NCI-H69 (cell line): ENCODE measurements at places on chromosomes 3 and 15.
A peak's percentile ranks its signal among the peaks of the same experiment; 100 is the strongest.

DNA sequence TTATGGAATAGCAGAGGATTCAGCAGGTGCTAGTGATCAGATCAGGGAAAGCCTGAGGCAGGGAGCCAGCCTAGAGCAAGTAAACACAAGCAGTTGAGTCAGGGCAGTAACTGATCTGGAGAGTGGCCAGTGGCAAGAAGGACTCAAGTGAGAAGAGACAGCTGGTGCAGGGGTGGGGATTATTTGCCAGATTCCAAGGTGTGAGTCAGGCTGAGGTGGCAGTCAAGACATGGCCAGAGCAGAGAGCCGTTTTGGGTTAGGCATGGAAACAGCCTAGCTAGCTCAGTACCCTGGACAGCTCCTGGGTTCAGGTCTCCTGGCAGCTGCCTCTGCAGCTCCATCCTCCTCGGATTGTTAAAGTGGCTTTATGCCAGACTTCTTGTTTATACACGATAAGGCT, 281.9 kb upstream of the ONECUT1 start:
- DNase-seq = peak; percentile 58

DNA sequence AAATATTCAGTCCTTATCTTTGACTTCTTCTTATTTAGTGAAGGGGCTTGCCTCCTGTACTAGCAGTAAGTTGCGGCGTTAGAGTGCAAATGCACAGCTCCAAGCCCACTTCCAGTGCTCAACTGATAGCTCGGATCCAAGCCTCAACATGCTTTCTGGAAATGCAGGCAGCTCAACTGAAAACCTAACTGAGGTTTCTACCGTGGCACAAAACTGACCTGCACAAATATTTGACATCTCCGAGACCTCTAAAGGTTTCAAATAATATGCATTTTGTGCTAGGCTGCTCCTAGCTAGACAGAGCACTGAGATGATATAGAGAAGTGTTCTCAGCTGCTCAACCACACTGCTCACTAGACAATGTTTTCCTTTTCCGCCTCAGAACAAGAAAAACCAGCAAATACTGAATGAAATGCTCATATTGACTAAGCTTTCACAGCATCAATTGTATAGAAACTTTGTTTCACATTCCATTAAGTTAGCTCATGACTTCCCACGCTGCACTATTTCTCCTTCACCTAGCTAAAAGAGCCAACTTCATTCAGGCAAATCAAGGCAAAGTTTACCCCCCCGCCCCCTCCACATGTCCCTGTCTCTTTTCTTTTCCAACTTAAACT, 822 bp downstream of the ZNF385D start:
- no peak for DNase-seq

DNA sequence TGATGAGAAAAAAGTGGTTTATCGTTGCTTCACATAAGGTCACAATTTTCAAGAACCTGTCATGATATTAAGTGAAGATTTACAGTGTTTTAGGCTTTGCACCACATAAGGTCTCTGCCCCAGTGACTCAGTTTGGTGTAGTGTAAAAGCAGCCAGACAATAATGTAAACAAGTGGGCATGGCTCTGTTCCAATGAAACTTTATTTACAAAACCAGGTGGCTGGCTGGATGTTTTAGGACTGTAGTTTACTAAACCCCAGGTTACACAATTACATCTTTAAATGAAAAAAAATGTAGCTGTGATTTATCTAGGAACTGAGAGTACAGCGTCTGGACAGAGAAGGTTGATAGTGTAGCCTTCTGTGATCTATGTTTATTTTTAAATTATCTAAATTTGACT, 9.7 kb upstream of the FBXL22 start:
- DNase-seq = peak; percentile 61

- DNase-seq = no peak
These were observed 151.9 kb downstream of the FAM43A start for GRCh38 chr3:194837457-194838127.

DNA sequence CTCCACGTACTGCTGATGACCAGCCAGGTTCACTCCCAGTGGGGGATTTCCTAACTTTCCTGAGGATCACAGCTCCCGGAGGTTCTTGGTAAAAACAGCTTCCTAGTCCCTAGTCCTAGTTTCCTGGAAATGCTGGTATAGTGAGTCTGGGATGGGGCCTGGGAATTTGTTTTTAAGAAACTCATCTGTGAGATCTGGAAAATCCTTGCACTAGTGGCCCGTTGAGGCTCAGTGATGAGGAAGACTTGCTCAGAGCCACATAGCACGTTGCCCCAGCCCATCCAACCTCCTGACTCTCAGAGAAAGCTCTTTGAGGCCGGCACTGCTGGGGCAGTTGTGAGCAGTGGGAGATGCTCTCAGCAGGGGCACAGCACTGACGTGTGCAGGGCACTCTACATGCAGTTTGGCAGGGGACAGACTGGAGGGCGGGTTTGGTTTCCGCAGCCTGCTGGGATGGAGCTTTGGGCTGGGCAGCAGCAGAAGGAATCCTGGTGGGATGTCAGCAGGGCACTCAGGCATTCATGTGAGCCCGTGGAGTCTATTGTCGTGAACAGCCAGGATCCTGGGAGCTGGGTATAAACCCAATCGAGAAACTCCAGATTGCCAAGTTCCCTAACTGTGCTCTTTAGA, 31.6 kb downstream of the SAXO2 start:
- peak; percentile 88 for DNase-seq

DNA sequence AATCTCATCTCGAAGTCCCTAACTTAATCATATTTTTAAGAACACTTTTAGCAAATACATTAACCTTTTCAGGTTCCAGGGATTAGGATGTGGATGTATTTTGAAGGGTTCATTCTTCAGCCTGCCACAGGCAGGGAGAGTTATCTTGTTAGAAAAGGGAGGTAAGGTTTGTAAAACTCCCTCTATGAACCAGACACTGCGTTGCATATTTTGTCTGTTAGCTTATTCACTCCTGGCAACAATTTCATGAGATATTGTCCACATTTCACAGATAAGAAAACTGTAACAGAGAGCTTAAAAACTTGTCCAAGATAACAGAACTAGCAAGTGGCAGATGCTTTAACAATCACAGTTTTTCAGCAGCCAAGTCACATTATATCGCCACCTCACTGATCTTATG, 155.4 kb downstream of the DIPK2A start:
- peak; percentile 8 for DNase-seq

DNA sequence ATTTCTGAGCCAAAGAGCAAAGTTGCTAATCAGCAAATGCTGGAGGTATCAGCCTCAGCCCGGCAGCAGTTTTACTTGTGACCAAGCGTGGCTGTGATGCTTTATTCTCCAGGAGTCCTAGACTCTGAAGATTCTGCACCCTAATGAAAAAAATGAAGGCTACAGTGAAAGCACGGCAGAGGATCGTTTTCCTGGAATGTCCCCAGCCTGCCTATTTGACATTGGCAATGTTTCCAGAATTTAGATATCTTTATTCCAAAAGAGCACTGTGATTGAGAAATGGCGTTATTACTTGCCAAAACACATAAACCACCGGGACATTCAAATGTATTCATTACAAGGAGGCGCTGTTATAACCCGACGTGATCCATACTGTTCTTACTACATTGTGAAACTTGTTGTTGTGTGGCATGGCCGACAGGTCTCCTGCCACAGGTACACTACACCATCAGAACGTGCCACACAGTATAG, 263.8 kb downstream of the SLCO3A1 start:
- no peak for DNase-seq

GRCh38 chr3:52831500-52832301, 1.2 kb upstream of the ITIH4 start:
- DNase-seq = peak; percentile 87

DNA sequence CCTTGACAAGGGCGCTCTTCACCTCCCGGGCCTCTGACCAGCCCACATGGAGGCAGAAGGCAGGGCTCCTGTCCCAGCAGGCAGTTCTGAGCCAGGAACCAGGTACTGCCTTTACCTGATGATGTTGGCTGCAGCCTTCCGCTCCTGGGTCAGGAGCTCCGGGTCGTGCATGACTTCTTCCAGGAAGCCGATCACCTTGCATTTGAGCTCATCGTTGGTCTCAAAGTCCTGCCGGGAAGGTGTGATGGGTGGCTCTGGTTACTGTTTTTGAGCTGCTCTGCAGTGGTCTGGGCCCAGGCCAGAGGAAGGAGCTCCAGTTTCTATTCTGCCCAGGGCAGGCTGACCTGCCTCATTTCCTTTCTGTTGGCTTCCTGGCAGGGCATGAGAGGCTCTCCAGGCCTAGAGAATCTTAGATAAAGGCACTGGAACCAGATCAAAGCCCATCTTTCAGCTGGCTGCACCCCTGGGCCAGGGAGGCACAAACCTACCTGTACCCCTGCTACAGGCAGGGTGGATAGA, 53.2 kb upstream of the CTSH start:
- DNase-seq = no peak

DNA sequence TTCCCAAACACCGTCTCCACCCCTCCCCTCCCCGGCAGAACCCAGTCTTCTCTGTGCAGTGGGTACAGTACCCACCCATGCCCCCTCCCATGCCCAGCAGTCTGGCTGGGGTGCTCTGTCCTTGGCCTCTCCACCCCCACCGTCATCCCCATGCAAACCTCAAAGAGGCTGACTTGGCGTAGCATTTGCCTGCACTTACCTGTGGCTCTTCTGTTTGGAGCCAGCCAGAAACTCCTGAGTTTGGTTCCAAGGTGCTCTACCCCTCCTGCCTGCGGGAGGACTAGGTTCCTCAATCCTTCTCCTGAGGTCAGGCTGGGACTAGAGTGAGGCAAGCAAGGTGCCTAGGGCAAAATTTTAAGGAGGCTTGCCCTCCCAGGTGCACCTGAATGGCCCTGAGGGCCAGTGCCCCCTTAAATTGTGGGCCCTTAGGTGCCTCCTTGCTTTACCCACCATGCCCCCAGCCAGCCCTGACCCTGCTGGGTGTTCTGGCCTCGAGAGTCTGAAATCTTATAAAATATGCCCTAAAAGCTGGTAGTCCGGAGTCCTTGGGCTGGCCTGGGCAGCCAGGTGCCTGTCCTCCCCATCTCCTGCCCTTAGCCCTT, 47.1 kb upstream of the C15orf39 start:
- no peak for DNase-seq

DNA sequence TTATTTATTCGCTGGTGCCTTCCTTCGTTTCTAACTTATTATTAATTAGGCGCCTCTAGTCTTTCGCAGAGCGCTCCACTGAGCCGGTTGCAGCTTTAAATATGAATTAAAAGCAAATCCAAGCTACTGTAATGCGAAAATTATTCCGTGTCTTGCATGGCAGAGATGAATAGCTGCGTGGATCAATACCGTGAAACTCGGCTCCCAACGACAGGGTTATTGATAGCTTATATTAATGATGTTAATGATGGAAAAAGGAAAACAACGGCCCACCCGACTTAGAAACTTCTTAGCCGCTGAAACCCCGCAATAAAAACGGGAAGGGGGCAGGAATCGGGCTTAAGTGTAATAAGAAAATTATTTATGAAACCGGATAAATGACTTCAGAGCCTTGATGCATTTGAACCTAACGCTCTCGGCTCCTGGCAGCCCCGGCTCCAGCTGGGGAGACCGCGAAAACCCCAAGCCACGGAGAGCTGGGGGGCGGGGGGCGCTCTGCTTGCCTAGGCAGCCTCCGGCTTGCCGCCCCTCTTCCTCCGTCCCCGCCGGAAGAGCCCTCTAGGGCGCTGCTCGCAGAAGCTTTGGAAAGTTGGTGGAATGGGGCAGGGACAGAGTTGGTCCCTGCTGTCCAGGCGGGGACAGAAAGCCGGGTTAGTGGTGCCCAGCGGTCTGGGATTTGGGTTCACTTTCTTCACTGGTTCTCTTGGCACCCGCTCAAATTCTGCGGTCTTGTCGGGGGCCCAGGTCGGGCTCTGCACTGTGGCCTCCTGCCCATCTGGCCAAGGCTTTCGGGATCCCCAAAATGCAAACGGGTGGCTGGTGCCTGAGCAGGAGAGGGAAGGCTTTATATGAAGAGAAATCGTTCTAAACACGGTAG, 7.7 kb upstream of the ONECUT1 start:
- no peak for DNase-seq

- peak; percentile 32 for DNase-seq
These were observed 3.5 kb upstream of the LINGO1 start for GRCh38 chr15:77636209-77636608.

GRCh38 chr3:59128685-59129084, 78.9 kb upstream of the CFAP20DC start:
- DNase-seq = peak; percentile 78

DNA sequence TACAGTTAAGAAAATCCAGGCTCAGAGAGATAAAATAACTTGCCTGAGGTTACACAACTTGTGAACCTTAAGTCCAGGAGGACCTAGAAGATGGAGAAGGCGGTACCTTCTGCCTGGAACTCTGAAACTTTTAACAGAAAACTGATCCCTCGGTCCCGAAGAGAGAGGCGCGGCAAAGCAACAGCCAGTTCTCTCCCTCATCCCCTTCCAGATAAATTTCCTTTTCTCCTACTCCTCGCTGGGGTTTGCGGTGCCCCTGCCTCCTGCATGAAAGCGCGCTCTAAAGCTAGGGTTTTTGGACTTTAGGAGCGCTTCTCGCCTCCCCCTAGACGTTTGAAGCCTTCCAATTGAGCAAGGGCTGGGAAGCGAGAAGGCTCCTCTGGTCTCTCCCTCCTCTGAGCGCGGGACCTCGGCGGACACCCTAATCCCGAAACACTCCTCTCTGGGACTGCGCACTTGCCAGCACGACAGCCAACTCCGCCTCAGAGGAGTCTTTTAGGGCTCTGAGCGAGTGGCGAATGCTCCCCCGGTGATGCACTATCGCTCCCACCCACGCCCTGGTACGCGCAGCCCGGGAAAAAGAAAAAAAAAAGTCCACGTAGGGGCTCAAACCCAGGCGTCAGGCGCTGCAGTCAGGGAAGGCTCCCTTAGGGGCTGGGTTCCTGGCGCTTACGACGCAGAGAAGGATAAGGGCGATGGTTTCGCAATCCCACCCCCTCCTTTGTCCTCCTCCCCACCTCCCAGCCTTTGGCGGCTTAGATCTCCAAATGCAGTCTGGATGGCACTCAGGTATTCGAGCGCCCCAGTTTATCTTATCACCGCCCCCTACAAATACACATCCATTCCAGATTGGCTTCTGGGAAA, 7.9 kb upstream of the EOMES start:
- peak; percentile 4 for DNase-seq

GRCh38 chr15:35958021-35958420, 412.1 kb upstream of the DPH6 start:
- peak; percentile 98 for DNase-seq

- DNase-seq = peak; percentile 14
These were observed 90.2 kb upstream of the TGFBR2 start for GRCh38 chr3:30516238-30516637.

DNA sequence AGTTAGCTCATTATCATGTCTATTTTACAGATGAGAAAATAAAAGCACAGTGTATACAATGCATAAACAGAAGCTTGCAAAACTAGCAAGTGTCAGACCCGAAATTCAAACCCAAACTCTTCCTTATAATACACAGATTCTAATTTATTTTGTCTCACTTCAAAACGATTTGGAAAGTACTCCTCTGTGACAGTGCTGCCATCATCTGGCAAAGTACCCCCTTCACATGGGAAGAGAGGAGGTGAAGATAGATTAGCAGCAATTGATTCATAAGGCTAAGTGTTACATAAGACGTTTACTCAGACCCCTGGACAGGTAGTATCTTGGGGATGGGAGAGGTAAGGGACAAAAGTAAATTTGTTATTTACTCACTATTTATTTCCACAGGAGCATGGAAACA, 744.0 kb upstream of the SGO1 start:
- peak; percentile 81 for DNase-seq

- no peak for DNase-seq
These were observed 20.0 kb downstream of the SLC28A1 start for GRCh38 chr15:84904419-84904818.
